ENCODE measurements at places on chromosomes 7 and 10.

GRCh38 chr10:97770255-97770654 is 1.5 kb downstream of the SFRP5 start:
- no peak for DNase-seq

DNA sequence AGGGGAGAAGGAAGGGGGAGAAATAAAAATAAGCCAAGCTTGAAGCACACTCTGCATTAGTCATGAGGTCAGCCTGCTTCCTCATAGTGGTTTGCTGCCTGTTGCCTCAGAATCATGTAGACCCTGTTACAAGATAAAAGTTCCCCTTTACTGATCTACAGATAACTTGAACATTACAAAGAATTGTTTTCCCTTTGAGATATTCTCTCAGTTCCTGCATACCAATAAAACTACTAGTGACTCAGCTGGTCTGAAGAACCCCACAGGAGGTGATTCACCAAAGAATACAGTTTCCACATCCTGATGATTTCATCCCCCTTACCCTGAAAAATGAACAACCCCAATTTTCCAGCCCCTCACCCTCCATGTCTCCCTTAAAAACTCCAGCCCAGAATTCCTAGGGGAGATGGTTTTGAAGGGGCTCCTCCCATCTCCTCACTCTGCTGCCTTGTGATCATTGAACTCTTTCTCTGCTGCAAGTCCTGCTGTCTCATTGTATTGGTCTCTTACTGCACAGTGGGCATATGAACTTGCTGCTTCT is 31.5 kb upstream of the NRP1 start:
- DNase-seq = peak; percentile 97

DNA sequence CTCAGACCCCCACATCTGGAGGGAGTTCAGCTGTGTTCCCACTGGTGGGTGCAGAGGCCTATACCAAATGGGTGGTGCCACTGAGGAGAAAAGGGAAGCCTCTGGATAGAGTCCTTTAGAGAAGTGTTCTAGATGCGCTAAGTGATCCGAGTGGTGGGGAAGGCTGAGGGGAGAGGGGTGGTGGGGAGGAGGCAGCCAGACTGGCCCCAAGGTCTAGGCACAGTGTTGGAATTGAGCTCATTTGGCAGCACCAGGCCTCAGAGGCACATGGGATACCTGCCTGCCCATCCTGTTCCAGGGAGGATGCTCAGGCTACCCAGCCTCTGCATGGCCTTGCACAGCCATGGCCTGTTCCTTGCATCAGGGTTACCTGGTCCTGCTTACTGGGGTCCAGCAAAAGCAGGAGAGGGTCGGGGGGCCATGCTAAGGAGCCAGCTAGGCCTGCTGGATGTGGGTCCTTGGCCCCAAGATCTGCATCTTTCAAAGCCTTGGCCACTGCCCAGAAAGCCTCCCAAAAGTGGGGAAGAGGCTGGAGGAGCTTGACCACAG is 99.6 kb downstream of the NEURL1 start:
- no peak for DNase-seq

GRCh38 chr10:69374242-69374641 is 42.5 kb downstream of the TACR2 start:
- no peak for DNase-seq

- no peak for DNase-seq
Measured at GRCh38 chr10:71131096-71131495, 81.3 kb upstream of the UNC5B start.

GRCh38 chr10:46215426-46215825 is 71.4 kb upstream of the ANTXRL start:
- no peak for DNase-seq

Data from HFFc6 (cell line).